ENCODE measurements at places on chromosomes 4 and X.

GRCh38 chrX:38326086-38326485, 1.2 kb downstream of the RPGR start:
- no peak for DNase-seq

DNA sequence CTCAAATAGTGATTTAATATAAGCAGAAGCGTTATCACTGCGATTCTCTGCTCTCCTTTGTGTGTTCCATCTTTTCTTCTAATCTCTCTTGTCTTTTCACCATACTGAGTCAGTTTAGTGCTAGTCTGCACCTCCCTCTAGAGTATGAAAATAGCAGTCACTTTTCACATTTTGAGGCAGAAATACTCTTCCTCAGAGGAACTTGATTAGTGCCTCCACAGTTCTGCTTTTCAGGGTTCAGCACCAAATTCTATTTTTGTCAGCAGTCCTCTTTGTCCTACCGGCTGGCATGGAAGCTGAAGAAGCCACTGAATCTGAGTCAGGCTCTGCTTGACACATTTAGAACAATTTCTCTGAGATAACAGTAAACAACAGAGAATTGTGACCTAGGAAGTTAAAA, 49.7 kb upstream of the ANKRD17 start:
- peak; percentile 66 for DNase-seq

GRCh38 chr4:54614149-54614548, 43.6 kb upstream of the KIT start:
- DNase-seq, result no peak

- DNase-seq, result no peak
Measured at GRCh38 chrX:115189110-115189509, at the start of gene RBMXL3. Gene RBMXL3 (plus strand): TSS chrX:115189410. CDS start chrX:115189442, 32 bp downstream.

- DNase-seq, result no peak
Measured at GRCh38 chr4:17595471-17596005, 18.5 kb downstream of the LAP3 start.

DNA sequence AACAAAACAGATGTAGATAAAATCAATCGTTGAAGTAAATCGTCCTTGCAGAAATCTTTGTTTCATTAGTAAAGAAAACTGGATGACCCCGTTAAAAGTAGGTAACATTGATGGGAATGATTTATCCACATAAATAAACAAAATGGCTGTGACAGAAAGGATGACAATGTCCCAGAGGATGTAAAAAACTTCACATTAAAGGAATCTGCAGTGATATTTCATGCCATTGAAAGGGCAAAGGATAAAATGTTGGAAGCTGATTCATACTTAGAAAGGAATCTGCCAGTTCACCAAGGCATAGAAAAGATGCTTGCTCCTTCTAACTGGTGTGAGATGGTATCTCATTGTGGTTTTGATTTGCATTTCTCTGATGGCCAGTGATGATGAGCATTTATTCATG, 24.2 kb upstream of the EPGN start:
- DNase-seq, result no peak

GRCh38 chrX:152949114-152949513, 44.8 kb downstream of the PNMA5 start:
- DNase-seq, result no peak

All from KBM-7 (cell line).